H1 (cell line): ENCODE measurements at places on chromosomes 3 and 15. TPM values are rescaled to one million over a fixed set of nuclear protein-coding genes. Genes with fewer than 3 reads are reported as not detected.

DNA sequence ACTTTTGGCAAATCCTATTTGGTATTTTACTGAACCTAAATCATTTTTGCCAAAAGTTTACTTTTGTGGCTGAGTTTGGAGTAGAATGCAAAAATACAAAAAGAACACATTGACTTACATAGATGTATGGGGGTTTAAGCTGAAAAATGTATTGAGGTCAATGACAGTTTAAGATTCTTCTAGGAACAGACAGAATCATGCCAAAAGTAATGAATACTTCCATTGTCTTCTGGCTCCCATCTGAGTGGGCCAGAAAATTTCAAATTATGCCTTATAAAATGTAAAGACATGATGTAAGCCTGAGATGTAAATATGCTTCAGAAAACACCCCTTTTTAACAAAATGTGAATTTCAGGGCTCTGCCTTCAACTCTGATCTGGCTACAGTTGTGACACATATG is 375.1 kb upstream of the DPH6 start:
- no peak for DNase-seq

DNA sequence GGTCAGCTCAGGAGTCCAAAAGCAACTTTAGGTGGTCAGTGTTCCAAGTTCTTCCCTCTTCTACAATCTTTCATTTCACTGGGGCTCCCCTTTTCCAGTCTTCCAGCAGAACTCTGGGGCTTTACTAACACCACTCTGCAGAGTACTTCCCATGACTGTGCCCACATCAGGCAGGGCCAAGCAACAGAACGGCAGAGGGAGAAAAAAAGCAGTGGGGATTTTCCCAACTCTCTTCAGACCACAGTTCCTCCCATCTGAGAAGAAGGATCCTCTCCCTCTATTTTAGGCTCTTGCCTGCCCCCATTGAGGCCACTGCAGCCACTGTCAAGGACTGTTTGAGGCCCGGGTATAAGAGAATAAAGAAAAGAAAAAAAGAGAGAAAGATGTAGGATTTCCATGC is 70.7 kb downstream of the TTBK2 start:
- DNase-seq, result no peak

The RPUSD2 gene
- 25.1 and 28.5 TPM in 2 replicates for total RNA-seq

GRCh38 chr15:71202712-71203111 is 87.4 kb downstream of the THSD4 start:
- no peak for DNase-seq

DNA sequence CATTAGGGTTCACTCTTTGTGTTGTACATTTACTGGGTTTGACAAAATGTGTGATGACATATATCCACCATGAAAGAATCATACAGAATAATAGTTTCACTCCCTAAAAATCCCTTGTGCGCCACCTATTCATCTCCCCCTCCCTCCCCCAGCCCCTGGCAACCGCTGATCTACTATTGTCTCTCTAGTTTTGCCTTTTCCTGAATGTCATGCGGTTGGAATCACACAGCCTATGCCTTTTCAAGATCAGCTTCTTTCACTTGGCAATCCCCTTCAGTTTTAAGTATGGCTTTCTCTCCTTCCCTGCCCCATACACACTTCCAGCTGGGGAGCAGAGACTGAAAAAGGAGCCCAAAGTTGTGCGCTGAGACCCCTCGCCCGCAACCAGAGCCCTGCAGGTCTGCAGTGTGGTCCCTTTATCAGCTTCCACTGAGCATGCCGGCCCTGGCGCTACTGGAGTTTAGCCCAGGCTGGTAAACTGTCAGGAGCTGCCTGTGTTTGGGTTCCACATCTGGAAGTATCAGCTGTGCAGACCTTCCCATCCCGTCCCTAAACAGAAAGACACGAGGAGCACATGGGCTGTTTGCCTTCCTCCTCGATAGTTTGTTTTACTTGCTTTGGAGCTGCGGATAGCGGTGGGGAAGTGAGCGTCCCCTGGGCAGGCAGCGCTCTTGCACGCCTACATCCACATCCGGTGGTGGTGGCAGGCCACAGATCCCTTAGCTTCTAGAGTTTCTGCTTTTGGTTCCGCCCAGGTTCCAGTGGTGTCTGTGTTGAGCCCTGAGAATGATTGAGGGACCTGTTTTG is 12.3 kb downstream of the BOC start:
- DNase-seq, result no peak

DNA sequence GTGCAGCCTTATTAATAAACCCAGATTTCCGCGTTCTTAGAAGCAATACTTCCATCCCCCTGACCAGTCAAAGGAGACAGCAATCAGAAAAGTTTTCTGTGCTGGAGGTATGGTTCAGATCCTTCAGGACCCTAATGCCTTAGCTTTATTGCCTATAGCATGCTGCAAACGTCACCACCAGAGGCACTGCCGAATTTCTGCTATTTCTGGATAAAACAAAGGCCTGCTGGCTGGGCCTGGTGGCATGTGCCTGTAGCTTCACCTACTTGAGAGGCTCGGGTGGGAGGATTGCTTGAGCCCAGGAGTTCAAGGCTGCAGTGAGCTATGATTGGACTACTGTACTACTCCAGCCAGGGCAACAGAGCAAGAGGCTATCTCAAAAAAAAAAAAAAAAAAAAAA is 407.2 kb downstream of the FOXP1 start:
- no peak for DNase-seq

DNA sequence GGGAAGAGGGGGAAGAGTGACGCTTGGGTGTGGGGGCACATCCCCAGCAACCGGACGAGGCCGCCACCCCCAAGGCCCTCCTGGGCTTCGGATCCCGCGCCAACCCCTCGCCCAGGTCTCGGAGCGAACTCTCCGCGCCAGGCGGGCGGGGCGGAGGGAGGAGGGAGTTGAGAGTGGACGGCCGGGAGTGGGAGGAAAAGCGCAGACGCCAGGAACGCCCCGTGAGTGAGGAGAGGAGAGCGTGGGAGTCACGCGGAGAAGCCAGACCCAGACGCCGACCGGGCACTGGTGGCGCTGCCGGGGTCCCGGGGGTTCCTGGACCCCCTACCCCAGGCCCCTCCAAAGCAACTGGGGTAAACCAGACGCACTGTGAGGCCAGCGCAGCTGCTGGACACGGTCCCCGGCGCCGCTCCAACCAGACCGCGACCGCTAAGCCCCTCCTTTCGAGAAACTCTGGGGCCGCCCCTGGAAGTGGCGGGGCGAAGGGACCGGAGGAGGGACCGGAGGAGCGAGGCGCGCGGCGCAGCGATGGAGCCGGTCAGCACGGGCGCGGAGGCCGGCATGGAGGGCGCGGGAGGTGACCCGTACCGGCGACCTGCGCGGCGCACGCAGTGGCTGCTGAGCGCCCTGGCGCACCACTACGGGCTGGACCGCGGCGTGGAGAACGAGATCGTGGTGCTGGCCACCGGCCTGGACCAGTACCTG is at the start of gene EFCC1:
EFCC1 (plus strand) TSS at position 204 of the 705 bp plus-strand sequence; CDS start at position 529, 325 bp downstream.
- no peak for DNase-seq

DNA sequence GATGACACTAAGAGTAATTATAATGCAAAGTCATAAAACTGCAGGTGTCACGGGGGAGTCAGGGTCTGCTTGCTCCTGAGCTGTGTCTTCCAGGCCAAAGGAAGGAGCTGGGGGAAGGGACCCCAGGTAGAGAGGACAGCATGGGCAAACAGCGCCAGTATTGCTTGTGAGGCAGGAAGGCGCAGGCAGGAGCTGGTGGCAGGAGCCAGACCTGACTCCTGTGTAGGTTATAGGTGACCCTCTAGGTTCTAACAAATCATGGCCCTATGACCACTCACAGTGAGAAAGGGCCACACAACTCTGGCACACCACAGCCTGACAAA is 1.9 kb downstream of the CISH start:
- DNase-seq, result no peak

The SAMD7 gene
- total RNA-seq, result not detected in 2 replicates

The TMEM108 gene
- total RNA-seq, result 12.9 and 14.3 TPM in 2 replicates

GRCh38 chr3:117417411-117417810 is 707.8 kb downstream of the TUSC7 start:
- no peak for DNase-seq
